ENCODE measurements at places on chromosomes 4 and X. TPM values are rescaled to one million over a fixed set of nuclear protein-coding genes. Genes with fewer than 3 reads are reported as not detected.
A peak's percentile ranks its signal among the peaks of the same experiment; 100 is the strongest.

DNA sequence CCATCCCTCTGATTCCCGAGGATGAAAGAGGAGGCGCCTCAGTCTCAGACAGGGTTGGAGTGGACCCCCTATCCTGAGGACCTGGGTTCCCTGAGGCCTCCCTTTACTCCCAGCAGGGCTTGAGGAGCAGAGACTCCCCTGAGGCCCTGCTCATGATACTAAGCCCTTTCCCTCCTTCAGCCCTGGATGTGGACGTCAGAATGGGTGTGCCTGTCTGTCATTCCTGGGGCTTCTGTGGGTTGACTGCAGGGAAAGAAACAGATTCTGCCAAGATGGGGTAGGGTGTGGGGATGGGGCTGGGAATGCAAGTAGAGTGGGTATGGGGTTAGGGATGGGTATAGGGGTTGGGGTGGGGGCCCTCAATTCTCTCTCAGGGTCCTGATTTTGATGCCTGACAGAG is 21.1 kb downstream of the MAGEA10 start:
- DNase-seq, result no peak

GRCh38 chr4:51963841-51964517 is 56.2 kb downstream of the LRRC66 start:
- no peak for DNase-seq

- DNase-seq, result no peak
Observed at GRCh38 chr4:168183717-168184571, 91.6 kb downstream of the ANXA10 start.

DNA sequence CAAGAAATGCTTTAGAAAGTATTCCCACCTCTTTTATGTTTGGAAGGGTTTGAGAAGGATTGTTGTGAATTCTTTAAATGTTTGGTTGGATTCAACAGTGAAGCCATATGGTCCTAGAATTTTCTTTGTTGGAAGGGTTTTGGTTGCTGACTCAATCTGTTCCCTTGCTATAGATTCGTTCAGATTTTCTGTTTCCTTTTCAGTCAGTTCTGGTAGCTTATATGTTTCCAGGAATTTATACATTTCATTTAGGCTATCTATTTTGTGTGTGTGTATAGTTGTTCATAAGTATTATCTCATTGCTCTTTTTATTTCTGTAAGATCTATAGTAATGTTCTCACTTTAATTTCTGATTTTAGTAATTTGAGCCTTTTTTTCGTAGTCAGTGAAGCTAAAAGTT is 114.4 kb downstream of the MSN start:
- DNase-seq, result no peak

GRCh38 chr4:1336088-1336491 is 10.9 kb upstream of the UVSSA start:
- DNase-seq, result no peak

- DNase-seq, result no peak
Observed at GRCh38 chrX:70479247-70479921, 34.7 kb downstream of the DLG3 start.

GRCh38 chr4:184401397-184402171 is 72.8 kb downstream of the IRF2 start:
- no peak for DNase-seq

DNA sequence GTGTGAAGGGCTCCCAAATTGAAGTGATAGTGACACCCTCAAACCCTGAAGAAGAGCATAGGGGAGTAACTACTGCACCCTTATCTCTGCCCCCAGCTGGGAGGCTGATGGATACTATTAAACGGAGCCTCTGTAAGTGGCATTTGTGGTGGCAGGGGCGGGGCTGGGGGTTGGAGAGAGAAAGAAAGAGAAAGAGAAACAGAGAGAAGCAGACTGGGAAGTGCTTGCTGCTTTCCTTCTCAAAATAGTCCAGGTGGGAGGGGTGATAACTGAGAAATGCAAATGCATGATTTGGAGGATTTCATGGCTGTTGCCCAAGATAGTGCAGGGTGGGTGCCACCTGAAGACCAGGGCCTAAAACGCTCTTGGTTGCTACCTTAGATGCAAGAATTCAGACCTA is 253.5 kb upstream of the GATB start:
- DNase-seq, result peak; percentile 73

GRCh38 chrX:66731398-66731797 is 92.5 kb upstream of the EDA2R start:
- no peak for DNase-seq

DNA sequence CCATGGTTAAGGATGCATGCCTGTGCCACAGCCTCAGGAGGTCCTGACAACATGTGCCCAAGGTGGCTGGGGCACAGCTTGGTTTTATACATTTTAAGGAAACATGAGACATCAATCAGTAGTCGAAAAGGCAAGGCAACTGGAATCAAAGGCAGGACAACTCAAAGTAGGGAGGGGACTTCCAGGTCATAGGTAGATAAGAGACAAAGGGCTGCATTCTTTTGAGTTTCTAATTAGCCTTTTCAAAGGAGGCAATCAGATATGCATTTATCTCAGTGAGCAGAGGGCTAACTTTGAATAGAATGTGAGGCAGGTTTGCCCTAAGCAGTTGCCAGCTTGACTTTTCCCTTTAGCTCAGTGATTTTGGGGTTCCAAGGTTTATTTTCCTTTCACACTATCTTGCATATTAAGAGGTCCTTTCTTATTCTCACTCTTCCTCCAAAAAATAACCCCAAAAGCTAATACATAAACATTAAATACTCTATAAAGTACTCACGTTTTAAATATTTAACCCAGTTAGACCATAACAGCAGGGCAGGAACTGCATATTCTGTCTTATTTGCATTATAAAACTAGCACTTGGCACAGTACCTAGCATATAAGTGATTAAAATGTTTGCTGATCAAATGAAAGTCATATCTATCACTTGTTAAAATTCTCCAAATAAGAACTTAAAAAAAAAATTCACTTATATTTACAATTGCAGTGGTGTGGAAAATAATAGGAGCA is 36.3 kb upstream of the UGT8 start:
- DNase-seq, result no peak

DNA sequence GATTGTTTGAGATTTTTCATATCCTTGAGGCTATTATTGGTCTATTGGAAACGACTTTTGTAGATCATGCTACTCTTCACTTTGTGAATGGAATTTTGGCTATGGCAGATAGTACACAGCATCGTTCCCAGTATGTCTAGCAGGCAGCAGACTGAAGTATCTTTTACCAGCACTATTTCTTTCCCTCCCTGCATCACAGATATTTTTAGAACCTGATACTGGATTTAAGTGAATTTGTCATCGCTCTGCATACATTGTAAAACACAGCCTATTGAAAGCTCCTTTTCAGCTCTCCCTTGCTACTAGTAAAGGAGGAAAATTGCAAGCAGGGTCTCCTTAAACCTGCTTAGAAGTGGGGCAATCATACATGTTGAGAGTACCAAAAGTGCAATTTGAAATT is 133.6 kb downstream of the LUZP4 start:
- no peak for DNase-seq

DNA sequence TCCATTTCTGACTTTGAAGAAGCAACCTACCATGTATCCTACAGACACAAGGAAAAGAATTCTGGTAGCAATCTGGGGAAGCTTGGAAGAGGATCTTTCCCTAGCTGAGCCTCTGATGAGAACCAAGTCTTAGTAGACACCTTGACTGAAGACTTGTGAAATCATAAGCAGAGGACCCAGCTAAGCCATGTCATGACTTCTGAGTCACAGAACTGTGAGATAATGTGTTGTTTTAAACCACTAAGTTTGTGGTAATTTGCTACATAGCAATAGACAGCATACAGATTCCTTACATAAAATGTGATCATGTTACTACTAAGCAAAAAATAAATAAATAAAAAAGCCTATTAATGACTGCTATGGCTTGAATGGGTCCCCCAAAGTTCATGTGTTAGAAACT is 71.3 kb upstream of the ANKRD50 start:
- no peak for DNase-seq

GRCh38 chr4:107044170-107044569 is 8.1 kb upstream of the DKK2 start:
- no peak for DNase-seq

DNA sequence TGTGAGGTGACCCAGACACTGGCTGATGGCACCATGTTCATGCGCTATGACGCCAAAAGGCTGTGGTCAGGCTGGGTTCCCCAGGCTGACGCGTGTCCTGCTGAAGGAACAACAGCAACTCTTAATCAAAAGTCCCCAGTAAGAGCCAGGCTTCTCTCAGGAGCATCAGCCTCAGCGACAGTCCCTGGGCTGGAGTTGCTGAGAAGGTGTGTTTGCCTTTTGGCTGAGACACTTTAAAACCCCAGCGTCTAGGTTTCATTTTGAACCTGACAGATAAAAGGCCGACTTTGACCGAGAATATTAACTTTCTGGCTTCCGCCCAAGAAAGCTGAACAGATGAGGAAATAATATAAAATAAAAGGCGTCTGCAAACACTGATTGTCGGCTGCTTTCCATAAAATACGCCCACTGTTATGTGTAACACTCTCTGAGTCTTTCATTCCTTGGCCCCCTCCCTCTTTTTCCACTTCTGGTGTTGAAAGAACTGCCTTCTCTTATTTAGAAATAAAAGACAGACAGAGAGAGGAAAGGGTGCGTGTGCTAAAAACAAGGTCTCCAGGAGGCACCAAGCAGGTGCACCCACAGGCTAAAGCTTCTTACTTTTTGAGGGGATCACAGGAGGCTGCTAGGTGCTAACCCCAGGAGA is 373.6 kb downstream of the MID1IP1 start:
- peak; percentile 27 for DNase-seq

DNA sequence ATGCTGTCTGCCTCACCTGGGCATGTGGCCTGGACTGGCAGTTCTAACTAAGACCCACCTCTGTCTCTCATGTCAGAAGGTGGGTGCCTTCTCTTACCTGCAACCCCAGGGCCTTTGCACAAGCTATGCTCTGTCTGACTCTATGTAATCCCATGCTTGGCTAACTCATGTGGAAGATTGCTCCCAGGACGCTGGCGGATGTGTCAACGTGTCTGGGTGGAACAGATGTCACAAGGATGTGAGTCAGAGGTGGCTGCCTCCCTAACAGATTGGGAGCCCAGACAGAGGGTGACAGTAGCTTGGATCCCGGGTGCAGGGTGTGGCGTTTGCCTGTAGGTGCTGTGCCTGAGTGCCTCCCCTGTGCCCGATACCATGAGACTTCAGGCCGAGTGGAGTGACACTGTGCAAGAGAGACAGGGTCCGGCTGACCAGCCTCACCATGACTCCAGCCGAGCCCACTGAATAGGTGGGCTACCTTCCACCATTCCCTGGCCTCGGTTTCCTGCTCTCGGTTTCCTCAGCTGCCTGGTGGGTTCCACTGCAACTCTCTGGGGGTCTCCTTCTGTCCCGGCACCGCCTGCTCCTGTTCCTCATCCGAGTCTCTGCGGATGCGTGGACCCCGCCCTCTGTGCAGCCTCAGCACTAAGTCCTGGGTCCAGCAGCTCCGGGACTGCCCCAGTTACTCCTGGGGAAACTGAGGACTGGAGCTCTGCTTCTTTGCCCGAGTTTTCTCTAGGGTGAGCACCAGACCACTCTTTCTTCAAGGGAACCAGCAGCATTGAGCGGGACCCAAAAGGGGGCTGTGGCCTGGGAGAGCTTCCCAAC is 11.0 kb downstream of the SH3BP2 start:
- DNase-seq, result no peak

CT45A5 gene
- total RNA-seq, result not detected

ZNF157 gene
- total RNA-seq, result 0.42 TPM

TXK gene
- 42.0 TPM for total RNA-seq

CITED1 gene
- total RNA-seq, result not detected

SPACA5 gene
- total RNA-seq, result 0.32 TPM

PNMA6F gene
- total RNA-seq, result not detected

FREM3 gene
- not detected for total RNA-seq

APBB2 gene
- total RNA-seq, result 0.45 TPM

HTRA3 gene
- total RNA-seq, result not detected

All from activated CD4-positive, alpha-beta T cell treated with anti-CD3 and anti-CD28 coated beads, Interleukin-2, amount 10 ng/mL, durations not matched to agents 7 days and 5 days (primary cell).